ENCODE measurements at places on chromosomes 6 and 20.

DNA sequence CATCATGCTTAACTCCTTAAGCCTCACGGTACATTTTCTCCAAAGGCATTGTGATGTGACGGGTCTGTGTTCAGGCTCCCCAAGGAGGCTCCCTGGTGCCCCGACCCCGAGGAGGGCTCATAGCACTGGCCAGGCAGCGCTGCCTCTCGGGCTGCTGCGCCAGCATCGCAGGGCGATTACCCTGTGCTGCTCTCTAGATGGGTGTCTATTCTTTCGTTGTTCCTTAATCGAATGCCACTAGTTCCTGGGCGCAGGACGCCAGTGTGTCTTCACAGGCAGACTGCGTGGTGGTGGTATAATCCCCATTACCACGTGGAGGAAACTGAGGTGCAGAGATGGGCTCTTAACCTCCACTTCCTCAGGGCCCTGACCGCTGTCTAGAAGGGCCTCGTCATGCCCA lies 267.4 kb downstream of the CDH4 start:
- DNase-seq, result no peak

- no peak for DNase-seq
These were observed 22.6 kb upstream of the BTN3A2 start for GRCh38 chr6:26342106-26343004.

GRCh38 chr6:53658992-53659391 lies 6.6 kb downstream of the KLHL31 start:
- DNase-seq, result no peak

GRCh38 chr6:40722553-40723258 lies 135.5 kb upstream of the LRFN2 start:
- no peak for DNase-seq

DNA sequence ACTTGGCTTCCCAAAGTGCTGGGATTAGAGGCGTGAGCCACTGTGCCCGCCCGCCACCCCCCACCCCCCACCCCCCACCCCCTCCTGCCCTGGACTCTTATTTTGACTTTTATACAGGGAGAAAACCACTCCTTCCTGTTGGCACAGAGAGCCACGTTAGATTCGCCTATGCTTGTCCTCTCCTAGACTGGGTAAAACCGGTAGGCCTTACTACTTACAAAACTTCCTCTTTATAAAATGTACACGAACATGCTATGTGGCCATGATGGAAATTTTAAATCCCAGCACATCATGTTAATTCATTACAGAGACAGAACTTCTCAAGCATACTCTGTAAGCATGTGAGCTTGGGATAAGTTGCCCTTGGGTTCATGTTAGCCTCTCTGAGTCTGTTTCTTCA lies 124.2 kb downstream of the SLC24A3 start:
- DNase-seq, result no peak

DNA sequence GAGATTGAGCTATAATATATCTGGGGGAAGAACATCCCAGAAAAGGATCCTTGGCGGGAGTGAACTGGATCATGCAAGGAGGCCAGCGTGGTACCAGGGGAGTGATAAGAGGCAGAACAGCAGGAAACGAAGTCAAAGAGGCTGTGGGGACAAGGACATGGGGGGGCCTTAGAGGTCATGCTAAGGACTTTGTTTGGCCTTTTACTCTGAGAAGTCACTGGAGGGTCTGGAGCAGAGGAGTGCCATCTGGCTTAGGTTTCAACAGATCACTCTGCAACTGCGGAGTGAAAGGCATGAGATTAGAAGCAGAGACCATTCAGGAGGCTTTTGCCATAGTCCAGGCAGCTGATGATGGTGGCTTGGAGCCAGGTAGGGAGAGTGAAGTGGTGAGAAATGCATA lies 24.3 kb downstream of the MRAP2 start:
- no peak for DNase-seq

GRCh38 chr6:30988209-30988825 lies 4.8 kb downstream of the MUC21 start:
- DNase-seq, result no peak

DNA sequence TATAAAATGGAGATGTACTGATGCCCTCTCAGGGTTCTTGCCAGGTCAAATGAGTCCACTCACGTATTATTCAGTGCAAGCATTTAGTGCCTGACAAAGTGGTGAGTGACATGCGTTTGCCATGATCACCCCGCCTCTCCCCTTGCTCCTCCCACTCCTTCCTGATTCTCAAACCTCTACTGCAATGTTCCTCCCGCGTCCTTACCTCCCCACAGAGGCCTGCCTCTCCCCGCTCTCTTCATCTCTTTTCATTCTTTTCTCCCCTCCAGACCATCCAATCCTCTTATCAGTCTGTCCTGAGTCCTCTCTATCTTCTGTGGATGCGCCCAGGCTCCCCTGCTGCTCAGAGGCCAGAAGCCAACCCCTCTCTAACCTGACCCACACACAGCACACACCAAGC lies 40.7 kb downstream of the KCNK5 start:
- DNase-seq, result no peak

DNA sequence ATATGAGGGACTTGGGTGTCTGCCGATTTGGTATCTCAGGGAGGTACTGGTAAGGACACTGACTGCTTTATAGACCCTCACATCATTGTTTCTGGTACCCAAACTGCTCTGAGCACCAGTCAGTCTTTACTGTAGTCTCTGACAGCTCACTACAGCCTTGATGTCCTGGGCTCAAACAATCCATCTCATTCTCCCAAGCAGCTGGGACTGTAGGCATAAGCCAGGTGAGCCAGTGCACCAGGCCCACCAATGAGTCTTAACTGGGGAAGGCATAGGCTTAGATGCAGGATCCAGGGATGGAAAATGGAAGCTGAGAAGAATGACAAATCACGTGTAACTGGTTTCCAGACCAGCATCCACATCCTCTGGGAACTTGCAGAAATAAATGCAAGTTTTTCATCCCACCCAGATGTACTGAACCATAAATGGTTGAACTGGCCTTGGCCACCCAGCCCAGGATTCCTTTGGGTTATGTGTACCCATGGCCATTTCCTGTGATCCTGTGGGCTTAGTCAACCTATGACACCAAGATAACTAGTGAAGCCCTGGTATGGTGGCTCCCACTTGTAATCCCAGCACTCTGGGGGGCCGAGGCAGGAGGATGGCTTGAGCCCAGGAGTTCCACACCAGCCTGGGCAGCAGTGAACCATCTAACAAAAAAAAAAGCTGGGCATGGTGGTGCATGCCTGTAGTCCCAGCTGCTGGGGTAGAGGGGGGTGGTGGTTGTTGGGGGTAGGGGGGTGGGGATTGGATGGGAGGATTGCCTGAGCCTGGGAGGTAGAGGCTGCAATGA lies 5.8 kb downstream of the TUBB start:
- peak; percentile 65 for DNase-seq

GRCh38 chr6:17091122-17091521 lies 10.7 kb upstream of the STMND1 start:
- DNase-seq, result no peak

DNA sequence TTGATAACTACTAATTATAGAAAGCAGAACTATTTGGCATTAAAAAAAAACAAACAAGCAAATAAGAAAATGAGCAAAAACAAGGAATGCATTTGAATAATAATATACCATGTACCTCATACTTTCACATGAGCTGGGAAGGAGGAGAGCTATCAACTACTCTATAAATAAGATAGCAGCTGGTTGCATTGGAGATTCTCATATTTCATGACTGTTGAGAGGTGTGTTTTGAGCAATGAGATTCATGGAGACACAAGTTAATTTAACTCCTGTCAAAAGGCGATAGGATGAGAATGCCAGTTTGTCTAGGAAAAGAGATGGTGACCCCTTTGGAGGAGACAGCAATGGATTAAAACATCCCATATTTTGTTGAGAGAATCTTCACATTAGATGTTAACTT lies 348.8 kb upstream of the SPTLC3 start:
- no peak for DNase-seq

DNA sequence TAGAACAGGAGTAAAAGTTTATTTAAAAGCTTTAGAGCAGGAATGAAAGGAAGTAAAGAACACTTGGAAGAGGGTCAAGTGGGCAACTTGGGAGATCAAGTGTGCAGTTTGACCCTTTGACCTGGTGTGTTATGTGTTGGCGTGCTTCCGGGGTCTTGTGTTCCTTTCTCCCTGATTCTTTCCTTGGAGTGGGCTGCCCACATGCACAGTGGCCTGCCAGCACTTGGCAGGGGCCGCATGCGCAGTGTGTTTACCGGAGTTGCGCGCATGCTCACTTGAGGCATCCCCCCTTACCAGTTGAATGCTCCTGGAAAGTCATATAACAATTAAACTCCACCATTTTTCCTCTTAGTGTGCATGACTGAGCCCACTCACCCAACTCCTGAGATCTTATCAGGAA lies 160.3 kb downstream of the ADAT2 start:
- DNase-seq, result no peak

DNA sequence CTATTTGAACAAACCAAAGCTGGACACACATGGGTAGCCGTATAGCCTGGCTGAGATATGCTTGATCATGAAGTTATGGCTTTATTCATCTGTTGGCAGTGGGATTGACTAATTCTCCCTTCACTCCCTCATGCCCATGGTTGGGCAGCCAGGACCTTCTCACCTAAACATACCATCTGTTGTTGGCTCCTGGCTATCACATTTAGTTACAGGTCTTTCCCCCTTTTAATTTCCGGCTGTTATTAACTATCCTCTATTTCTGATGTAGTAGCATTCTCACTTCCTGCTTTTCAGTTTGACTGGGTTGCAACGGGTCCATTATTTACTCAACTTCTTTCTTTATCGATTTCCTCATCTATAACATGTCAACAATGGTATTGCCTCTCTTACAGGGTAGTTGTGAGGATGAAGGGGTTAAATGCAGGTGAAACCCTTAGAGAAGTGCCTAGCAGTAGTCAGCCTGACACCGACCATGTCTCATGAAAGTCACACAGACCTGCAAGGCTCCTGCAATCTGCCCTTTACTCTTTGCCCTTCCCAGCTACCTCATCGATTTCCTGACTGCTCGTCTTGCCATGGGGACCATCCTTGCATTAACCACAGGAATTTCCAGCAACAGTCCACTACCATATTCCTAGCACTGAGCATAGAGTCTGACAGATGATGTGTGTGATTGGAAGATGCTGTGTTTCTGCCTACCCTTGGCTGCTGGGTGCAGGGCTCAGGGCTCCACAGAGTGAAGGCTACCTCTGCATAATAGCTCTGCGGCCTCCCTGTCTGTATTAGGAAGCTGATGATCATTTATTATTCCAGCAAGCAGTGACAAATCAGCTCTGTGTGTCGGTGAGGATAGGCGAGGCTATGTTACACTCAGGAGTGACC lies 42.2 kb downstream of the PPP1R14C start:
- DNase-seq, result no peak

DNA sequence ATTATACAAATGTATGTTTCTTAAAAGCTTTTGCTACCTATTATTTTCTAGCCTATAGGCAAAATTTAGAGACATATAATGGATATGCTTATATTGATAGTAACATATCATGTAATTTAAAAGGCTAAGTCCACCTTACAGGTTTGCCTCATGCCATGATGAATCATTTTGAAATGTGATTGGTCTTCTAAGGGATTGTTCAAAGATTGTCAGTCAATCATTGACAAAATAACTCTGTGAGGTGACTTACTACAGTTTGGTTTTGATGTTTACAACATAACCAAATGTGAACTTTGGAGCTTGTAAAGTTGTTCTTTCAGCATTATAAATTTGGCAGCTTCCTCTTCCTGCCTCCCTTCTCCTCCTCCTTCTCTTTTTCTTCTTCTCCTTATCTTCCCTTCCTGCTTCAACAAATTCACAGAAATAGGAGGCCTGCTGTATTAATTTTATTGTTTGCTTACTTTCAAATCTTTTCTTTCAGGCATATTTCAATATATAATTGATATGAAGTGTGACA lies 39.7 kb upstream of the ZFP64 start:
- DNase-seq, result no peak

DNA sequence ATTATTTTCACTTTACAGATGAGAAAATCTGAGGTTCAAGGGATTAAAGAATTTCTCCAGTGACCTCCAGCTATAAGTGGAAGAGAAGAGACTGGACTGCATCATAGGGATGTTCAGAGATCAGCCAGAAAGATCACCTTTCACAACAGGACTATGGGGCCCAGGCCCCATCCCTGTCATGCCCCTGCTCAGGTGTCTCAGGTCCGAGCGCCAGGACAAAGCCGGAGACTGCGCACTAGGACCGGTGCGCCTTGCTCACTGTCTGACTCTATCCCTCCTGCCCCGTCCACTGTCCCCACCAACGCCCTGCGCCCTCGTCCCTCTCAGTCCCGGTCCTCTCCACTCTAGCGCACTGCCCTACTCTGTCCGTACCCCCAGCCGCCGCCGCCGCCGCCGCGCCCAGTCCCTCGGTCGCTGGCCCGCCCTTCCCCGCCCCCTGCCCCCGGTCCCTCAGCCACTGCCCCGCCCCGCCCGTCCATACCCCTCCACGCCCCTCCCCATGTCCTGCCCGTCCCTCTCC lies 521 bp upstream of the RAD21L1 start:
- DNase-seq, result no peak

- no peak for DNase-seq
These were observed 390.9 kb upstream of the NRSN1 start for GRCh38 chr6:23735151-23735550.

DNA sequence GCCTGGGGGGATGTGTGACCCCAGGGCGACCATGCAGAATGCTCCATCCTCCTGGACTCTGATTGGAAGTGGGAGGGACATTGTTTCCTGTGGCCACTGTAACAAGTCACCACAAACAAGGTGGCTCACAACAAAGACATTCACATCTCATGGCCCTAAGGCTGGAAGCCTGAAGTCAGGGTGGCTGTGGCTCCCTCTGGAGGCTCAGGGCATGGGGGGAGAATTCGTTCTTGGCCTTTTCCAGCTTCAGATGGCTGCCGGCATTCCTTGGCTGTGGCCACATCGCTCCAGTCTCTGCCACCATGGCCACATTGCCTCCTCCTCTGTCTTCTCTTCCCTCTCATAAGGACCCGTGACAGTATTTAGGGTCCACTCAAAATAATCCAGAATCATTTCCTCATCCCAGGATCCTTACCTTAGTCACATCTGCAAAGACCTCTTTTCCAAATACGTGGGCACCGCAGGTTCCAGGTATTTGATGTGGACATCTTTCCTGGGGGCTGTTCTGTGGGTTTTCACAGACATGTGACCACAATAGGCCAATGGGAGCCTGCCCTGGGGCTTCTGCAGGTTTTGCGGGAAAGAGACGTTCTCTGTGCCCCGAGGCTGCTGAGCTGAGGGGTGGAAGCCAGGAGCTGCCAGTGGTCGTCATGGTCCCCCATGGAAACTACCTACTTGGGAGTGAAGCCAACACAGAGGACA lies 249.3 kb downstream of the PREX1 start:
- no peak for DNase-seq

- peak; percentile 28 for DNase-seq
These were observed 248.8 kb upstream of the PRND start for GRCh38 chr20:4472906-4473305.

GRCh38 chr6:155194399-155194798 lies 69.4 kb upstream of the CLDN20 start:
- no peak for DNase-seq
